ENCODE measurements at places on chromosomes 1 and 21. TPM values are rescaled to one million over a fixed set of nuclear protein-coding genes. Genes with fewer than 3 reads are reported as not detected.

ANGPTL3 gene
- total RNA-seq = not detected

TDRD5 gene
- total RNA-seq = 0.22 TPM

CCDC28B gene
- 15.5 TPM for total RNA-seq

OPTC gene
- total RNA-seq = not detected

CCDC24 gene
- 0.79 TPM for total RNA-seq

RGS5 gene
- 70.6 TPM for total RNA-seq

A3GALT2 gene
- not detected for total RNA-seq

UBE4B gene
- 13.7 TPM for total RNA-seq

SETDB1 gene
- total RNA-seq = 28.6 TPM

WLS gene
- total RNA-seq = 47.9 TPM

PODN gene
- 0.22 TPM for total RNA-seq

TRIM63 gene
- total RNA-seq = under 0.01 TPM

RSPO1 gene
- not detected for total RNA-seq

ZFYVE9 gene
- 36.7 TPM for total RNA-seq

CLEC20A gene
- not detected for total RNA-seq
